ENCODE measurements at places on chromosomes 12 and 14.

DNA sequence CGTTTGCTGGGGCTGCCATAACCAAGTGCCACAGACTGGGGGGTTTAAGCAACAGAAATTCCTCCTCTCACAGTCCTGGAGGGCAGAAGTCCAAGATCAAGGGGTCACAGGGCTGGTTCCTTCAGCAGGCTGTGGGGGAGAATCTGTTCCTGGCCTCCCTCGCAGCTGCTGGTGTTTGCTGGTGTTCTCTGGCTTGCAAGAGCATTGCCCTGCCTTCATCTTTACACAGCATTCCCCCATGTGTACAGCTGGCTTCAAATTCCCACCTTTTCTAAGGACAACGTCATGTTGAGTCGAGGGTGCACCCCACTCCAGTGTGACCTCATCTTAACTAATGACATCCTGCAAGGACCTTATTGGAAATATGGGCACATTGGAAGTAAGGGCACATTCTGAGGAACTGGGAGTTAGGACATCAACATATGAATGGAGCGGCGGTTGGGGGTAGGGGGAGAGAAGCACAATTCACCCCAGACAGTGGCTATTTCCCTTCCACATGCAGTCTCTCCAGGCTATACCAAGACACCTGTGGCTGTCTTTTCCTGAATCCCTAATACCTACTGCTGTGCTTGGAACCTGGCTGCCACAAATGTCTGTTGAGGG lies 123.6 kb downstream of the FOXN3 start:
- no peak for DNase-seq

DNA sequence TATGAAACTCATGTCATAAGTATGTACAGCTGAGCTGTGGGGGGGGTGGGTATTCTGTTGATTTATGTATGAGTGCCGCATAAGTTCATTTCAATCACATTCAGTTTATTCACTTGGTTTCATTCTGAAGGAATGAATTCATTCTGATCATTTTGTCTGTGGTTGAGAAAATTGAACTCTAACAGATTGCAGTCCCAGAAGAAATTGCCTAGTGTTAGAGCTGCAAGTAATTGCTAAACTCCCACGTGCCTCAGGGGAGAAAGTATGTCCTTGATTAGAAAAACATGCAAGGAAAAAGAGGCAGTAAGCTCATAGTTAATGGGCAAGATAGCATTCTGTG lies 442.4 kb upstream of the MGAT4C start:
- no peak for DNase-seq

DNA sequence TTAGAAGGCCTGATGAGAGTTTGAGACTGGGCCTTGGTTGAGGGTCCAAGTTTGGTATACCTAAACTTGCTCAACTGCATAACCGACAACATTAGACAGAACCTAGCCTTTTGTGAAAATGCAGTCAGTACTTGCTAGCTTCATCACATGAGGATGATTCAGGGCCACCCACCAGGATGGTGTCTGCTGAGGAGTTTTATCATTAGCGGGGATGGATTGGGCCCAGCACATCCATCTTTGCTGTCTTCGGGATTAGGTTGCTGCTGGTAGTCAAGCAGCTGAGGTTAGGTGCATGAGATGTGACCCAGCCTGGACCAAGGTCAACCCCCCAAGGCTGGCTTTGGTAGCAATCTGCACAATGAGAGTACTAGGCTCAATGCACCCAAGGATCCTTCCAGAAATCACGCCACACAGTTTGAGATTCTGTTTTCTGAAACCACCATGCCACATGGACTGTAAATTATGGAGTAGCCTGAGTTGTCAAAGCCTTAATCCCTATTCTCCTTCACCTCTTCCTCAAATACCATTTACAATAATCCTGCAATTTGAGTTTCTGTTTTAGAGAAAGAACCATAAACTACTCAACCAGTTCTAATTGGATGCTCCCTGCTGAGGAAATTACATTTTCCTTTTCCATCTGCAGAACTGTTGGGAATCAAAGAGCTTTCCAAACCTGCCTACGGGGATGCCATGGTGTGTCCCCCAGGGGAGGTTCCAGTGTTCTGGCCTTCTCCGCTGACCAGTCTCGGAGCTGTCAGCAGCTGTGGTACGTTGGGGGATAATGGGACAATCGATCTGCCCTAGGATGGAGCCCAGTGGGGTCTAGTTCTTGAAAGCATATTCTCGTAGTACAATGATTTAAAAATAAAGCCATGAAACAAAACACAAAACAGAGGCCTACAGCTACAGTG lies 61.7 kb downstream of the DGLUCY start:
- DNase-seq = no peak

- DNase-seq = no peak
Observed at GRCh38 chr14:100299238-100299560, 7.0 kb downstream of the SLC25A29 start.

DNA sequence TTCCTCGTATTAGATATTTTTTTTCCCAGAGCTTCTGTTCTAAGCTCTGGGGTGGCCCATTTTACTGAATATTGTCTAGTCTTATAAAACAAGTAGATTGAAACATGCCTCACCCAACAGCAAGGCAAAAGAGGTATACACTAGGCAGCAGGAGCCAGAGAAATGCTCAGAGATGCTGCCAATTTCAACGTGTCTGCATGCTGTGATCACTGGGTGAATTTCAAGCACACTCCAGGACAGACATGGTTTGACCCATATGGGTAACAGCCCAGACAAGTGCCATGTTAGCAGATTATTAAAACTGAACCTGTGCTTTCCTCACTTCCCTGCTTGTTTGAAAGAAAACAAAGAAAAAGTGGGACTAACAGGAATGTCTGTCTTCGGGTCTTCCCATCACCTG lies 321.3 kb downstream of the MED13L start:
- DNase-seq = no peak

DNA sequence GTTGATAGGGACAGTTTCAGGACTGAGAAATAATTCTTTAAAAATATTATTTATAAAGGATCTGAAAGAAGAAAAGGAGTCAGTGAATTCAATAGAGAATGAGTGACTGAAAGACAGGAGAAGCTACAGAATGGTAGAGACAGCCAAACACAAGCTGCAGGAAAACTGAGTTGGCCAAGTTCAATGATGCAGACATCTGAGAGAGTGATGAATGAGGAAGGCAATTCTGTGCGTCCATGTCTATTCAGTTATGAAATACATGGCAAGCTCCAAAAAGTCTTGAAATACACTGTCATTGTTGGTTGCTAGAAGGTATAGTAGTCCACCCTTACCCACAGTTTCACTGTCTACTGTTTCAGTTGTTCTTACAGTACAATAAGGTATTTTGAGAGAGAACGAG lies 6.8 kb downstream of the LRRC74A start:
- DNase-seq = no peak

GRCh38 chr12:3644104-3644503 lies 108.8 kb downstream of the CRACR2A start:
- DNase-seq = no peak

DNA sequence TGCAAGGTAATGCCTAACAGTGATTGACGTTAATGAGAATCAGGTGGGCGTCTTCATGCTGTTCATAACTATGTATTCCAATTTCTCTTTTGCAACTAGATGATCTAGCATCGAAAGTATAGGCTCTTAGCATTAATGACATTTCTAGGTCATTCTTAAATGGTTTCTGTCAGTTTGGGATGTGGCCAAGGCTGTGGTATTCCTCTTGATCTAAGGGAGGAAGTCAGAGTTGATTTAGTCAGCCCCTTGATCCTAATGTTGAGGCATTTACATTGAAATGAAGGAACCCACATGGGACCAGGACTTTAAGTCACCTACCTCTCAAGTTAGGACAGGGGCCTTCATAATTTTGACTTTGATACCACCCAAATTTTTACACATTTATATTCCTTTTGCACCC lies 448.1 kb downstream of the NPAS3 start:
- no peak for DNase-seq

DNA sequence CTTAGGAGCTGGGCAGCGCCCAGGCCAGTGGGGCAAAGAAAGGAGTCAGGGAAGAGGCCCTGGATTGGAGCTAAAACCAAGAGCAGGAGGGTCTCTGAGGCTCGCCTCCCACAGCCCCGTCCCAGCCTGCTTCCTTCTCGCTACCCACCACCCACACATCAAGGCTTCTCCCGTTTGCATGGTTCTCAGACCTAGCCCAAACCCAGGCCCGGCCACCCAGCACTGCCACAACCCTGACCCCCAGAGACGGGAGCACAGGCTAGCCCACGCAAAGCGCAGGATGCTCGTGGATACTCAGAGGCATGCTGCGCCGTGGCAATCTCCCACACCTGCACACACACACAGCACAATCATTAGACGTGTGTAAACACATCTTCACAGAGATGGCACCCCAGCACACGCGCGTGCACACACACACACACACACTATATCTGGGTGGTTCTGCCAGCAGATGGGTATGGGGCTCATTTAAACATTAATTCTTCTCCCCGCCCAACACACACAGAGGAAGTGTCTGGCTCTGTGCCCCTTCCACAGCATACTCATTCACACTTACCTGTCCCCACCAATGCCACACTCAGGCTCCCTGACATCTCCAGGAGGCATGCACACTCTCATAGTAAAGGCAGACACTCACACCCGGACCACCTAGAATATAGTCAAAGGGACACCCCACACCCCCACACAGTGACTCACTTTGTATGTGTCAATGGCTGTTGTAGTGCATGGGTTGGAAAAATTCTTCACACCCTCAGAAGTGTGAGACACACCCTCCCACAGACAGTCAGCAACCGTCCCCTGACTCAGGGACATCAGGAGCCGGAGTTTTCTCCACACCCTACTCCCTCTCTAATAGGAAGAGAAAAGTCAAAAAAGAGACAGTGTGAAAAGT lies 1.1 kb downstream of the CARMIL3 start:
- DNase-seq = no peak

- DNase-seq = no peak
Observed at GRCh38 chr12:131565267-131566015, 145.4 kb upstream of the SFSWAP start.

- no peak for DNase-seq
Observed at GRCh38 chr12:124655698-124656516, 88.5 kb upstream of the NCOR2 start.

DNA sequence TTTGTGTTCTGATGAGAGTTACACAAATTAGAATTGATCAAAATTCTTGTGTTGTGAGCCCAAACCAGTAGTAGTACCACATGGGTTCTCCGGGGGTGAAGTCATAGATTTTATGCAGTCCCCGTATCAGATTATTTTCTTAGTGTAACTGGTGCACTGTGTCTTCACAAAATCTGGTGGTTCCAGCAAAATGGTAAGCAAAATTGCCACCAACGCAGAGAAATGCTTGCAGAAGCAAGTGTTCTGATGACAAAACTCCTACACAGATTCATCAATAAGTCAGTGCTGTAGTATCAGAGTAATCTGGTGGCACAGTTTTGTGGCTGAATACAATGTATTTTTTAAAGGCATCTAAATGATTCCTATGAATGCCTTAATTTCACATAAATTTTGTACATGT lies 1.3 kb upstream of the CACNA2D4 start:
- no peak for DNase-seq

DNA sequence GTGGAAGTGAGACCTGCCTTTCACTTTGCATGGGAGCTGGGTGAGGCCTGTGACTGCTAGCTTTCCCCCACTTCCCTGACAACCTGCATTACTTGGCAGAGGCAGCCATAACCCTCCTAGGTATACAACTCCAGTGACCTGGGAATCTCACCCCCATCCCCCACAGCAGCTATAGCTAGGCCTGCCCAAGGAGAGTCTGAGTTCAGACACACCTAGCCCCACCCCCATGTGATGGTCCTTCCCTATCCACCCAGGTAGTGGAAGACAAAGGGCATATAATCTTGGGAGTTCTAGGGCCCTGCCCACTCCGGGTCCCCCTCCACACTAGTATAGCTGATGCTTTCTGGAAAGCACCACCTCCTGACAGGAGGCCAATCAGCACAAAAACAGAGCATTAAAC lies 6.3 kb upstream of the STRAP start:
- DNase-seq = no peak

DNA sequence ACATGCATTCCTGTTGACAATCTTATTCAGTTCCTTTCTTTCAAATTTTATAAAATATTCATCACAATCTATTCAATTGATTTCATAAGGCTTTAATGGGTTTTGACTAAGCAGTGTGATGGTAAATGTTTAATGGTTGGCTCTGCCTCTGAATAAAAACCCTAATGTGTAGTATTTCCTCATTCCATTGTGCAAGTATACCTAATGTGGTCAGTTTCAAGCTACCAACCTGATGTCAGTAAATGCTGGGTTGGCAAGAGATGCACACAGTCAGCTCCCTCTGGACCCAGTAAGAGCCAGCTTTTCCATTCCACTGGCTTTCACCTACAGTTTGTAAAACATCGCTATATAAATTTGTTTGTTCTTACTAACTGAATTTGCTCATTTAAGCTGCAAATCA lies 53.9 kb downstream of the METTL25 start:
- no peak for DNase-seq

GRCh38 chr14:94348836-94349235 lies 25.7 kb upstream of the SERPINA6 start:
- DNase-seq = no peak

DNA sequence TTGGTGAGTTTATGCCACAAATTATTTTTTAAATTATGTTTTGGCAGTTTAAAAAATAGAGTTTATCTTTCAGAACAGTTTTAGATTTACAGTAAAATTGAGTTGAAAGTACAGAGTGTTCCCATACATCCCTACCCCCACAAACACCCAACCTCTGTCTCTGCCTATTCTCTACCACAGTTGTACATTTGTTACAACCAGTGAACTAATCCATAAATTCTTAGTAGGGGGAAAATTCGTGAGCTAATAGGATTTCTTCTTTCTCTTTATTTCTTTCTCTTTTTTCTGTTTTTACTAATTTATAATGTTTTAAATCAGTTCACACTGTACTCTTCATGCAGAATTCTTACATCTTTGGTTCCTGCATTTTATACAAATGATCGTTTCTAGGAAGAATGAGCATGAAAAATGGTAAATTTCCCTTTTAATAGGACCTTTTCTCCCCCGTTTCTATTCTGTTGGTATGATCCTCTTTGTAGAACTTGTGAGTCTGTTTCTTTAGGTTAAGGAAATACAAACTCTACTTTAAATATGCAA lies 56.7 kb downstream of the MIPOL1 start:
- DNase-seq = no peak

GRCh38 chr14:87271331-87271730 lies 721.7 kb downstream of the GALC start:
- DNase-seq = no peak

DNA sequence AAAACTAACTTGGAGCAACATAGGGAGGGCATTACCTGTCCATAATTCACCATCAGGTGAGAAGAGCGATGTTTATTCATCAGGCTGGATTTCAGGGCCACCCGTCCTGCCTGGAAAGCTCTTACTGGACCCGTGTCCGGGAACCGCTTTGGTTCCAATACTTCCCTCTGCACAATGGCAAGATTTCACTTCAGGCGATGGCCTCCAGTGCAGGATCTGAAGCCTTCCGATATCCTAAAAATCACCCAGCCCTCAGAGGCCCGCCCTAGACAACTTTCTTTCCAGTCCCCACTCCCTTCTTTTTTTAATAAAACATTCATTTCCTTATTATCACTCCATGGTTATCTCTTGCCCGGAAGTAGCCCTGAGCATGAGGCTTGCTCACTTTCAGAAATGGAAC lies 92.5 kb downstream of the BCL11B start:
- DNase-seq = no peak

- no peak for DNase-seq
Observed at GRCh38 chr12:47350062-47350408, 270.3 kb upstream of the AMIGO2 start.

- no peak for DNase-seq
Observed at GRCh38 chr14:23697680-23698079, 61.5 kb downstream of the DHRS2 start.
